NCI-H1417 (cell line): ENCODE measurements at places on chromosomes 7 and 10.

DNA sequence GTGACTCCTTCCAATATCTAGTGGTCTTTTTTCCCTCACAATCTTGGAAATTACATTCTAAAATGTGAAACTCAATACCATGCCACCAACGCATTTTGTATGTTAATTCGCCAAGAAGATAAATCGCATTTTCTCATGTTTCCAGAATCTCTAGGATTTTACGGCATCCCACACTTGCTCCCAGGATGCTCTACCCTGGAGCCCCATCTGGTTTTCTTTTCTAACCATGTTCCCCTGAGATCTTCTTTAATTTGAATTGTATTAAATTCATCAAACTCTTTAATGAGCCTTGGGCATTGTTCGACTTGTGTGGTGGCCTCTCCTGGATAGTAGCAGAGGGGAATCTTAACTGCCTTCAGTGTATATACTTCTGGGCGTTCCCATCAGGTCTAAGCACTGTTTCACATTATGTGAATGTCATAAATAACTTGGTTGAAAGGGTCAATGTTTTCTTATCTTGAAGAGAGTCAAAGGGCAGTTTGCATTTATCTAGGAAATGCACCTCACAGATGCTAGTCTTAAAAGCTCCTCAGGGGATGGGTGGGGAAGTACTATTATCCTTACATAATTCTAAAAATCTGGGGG, 169.1 kb upstream of the MEOX2 start:
- no peak for DNase-seq

DNA sequence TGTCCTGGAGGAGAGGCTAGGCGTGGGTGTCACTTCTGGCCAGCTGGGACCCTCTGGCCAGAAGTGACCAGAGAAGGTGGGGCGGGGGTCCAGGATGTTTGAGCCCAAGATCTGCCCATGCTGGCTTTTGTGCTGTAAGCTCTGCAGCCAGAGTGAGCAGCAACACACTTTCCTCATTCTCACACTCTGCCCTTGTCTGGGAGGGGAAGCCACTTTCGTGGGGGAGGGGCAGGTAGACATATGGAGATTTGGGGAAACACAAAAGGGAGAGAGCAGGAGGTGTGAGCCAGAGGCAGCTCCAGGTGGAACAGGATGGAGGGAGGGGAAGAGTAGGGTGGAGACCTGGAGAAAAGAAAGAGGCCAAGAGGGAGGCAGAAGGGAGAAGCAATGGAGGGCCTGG, 31.5 kb upstream of the ADCYAP1R1 start:
- no peak for DNase-seq

DNA sequence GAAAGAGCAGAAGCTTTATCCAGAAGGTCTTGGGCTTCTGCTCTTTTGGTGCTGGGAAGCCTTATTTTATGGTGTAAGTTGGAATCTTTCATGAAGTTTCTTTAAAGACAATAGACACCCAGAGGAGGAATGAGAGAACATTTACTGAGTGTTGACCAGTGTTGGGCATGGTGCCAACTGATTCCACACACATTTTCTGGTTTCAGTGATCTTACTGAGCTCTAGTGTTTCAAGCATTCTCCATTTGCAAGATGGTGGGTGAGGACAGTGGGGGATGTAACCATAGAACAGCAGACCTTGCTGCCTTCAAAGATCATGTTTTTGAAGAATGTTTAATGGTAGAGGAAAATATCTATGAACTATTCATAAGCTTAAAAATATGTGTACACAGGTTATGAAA, 114.6 kb downstream of the LRMDA start:
- no peak for DNase-seq

GRCh38 chr10:609868-610545, 79.5 kb downstream of the DIP2C start:
- no peak for DNase-seq

DNA sequence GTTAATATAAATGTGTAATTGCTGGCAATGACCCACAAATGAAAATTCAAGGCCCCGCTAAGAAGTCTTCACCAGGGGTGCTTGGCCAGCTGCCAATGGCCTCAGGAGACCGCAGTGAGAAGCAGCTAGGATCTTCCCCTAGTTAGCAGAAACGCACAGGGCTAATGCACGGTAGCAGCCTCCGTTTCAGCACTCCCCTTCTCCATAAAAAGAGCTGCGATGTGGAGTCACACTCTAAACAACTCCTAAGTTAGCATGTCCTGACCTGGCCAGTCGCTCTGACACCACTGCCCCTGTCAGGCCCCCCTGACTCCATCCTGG, 139.0 kb downstream of the SEPTIN14 start:
- DNase-seq, result no peak

DNA sequence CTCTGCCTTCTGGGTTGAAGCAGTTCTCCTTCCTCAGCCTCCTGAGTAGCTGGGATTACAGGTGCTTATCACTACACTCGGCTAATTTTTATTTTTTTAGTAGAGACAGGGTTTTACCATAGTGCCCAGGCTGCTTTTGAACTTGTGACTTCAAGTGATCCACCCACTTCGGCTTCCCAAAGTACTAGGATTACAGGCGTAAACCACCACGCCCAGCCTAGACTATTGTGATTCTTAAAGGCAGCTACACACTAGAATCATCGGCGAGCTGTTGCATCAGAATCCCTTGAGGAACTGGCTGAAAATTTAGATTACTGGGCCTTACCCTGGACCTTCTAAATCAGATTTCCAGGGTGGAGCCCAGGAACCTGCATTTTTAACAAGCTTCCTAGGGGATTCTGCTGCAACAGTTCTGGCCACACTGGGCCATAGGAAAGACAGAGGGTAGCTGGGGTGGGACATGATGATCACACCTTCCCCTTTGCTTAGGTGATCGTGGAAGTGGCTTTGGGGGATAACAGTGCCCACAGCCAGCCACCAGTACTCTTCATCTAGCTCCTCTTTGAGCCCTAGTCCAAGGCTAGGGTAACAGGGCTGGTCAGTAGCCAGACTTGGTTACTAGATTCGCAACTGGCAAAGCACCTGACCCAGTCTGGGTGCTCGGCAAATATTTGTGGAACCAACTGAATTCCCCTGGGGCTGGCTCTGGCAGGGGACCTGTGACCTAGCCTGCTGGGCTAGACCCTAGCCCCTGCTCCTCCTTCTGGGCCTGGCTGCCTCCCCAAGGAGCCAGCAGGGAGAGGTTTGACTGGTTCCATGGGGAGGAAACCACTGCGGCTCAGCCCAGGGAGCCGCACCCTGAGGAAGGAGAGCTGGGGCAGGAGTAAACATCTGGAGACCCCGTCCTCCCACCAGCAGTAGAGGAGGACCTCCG, 67.1 kb upstream of the DUSP5 start:
- DNase-seq, result no peak

- peak; percentile 48 for DNase-seq
Observed at GRCh38 chr7:70353330-70353945, 755.2 kb downstream of the AUTS2 start.

DNA sequence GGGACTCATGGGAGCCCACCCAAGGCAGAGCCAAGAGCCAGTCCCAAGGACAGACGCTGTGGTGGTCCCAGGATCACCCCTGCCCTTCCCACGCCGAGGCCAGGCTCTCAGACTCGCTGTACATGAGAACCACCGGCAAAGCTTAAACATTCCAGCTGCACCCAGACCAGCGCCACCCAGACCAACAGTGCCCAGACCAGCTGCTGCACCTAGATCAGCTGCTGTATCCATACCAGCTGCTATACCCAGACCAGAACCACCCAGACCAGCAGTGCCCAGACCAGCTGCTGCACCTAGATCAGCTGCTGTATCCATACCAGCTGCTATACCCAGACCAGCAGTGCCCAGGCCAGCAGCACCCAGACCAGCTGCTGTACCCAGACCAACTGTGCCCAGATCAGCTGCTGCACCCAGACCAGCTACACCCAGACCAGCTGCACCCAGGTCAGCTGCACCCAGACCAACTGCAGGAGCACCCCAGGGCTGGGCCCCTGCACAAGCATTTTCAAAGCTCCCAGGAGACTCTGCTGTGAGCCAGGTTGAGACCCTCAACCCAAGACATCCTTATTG, 47.9 kb upstream of the CNPY1 start:
- DNase-seq, result no peak

DNA sequence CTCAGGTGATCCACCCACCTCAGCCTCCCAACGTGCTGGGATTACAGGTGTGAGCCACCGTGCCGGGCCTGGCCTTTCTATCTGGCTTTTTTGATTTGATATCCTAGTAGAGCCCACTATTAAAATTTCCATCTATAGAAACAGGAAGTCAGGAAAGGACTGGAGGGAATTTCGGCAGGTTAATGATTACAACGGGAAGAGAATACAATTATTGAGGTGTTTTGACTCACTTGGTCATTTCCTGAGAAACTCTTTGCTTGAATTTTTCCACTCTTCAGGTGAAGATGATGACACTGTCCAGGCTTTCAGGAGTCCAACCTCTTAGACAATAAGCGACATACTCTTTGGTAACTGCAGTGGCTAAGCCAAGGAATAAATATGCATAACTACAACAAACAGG, 1.1 kb upstream of the MKLN1 start:
- DNase-seq, result no peak

DNA sequence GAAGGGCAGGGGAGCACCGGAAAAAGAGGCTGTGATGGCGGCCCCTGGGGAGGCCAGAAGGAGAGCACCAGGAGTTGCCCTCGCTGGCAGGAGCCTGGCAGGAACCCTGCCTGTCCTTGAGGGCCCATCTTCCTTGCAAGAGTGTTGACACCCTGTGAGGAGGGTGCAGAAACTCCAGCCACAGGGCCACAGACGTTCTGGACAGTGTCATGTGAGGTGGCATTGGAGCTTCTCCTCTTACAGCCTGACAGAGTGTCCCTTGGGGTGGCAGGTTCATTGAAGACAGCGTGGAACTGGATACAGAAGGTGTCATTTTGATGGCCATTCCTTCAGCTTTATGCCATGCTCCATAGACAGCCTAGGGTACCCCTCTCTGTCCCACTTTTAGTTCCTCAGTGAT, 54.2 kb downstream of the RBM20 start:
- no peak for DNase-seq

GRCh38 chr7:110786328-110786965, 304.5 kb upstream of the LRRN3 start:
- DNase-seq, result peak; percentile 88

GRCh38 chr7:12458520-12459131, 55.0 kb upstream of the VWDE start:
- peak; percentile 86 for DNase-seq

DNA sequence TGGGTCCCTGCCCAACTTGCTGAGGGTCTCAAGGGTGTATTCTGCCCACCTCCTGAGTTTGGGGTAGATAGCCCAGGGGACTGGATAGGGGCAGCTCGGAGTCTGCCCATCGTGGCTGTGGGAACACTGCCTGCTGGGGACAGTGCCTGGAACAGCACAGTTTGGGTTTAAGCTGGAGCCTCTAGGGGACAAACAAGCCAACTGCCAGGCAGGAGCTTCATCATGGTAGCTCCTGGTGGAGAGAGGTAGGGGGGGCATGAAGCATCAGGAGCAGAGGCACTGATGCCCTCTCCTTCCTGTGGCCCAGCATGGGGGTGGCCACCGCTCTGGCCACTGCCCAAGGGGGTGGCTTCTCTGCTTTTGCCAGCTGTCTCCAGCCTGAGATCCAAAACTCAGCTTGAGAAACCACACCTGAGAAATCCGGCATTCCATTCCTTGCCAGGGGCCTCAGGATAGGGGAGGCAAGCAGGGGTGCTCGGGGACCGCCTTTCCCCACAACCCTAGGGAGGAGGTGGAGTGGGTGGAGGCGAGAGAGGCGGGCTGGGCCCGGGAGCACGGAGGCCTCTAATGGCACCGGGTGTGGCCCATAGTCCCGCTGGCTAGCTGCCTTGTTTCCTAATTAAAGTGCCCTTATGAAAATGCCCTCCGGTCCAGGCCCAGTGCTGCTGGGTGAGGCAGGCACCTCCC, 47.6 kb downstream of the UNC5B start:
- no peak for DNase-seq

GRCh38 chr7:100476101-100476780, 2.8 kb downstream of the TSC22D4 start:
- no peak for DNase-seq

- DNase-seq, result no peak
Observed at GRCh38 chr7:142331941-142332340, 74.1 kb upstream of the PRSS58 start.

DNA sequence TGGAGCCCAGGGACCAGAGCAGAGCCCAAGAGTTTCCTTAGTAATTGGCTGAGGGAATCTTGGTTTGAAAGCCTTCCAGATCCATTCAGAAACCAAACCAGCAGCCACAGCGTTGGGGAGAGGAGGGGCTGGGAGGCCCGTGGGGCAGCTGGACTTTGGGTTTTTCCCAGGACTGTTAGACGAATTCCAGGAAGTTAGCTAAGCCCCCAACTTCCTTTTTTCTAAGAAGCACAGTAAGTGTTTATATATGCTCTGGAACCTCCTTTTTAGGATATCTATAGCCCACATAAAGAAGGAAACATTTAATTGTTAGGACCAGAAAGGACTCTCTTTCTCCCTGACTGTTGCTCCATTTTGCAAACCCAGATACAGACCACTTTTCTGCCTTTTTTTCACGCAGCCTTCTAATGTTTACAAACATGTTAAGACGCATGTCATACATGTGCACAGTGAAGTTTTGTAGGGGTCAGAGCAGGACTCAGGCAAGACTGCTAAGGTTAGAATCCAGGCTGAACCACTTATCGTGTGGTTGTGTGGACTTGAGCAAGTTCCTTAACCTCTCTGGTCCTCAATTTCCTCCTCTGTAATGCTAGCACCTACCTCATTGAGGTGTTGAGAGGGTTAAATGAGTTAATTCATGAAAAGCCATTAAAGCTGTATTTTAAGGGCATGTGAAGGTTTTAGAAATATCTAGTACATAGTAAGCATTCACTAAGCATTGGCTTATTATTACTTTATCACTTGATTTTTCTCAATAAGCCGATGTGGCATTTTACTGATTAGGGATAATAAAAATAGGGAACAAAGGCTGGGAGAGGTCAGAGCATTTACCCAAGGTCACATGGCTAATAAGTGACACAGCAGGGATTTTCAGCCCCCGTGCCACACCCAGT, 42.4 kb downstream of the TBATA start:
- DNase-seq, result no peak

DNA sequence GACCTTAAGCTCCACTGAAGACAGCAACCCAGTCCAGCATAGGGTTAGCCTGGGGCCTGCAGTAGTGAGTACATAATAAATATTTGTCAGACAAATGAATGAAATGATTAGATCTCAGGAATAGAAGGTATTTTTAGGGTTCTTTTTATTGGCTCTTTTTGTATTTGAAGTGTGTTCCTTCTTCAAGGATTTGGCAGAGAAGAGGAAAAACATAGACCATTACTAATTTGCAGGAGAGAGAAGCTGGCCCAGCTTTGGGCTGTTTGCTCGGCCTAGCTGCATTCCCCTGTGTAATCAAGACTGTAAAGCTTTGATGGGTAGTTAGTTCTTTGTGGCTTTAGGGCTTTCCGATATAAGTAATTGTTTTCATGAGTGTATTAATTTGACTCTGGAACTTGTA, 64.2 kb downstream of the CNNM2 start:
- DNase-seq, result no peak

GRCh38 chr7:137354961-137355360, 11.4 kb upstream of the PTN start:
- DNase-seq, result no peak

GRCh38 chr7:51261950-51262795, 54.4 kb downstream of the COBL start:
- no peak for DNase-seq

GRCh38 chr7:17732083-17732482, 208.2 kb downstream of the SNX13 start:
- no peak for DNase-seq
